GM03348 (cell line): ENCODE measurements at places on chromosomes 5 and 9.

GRCh38 chr9:111916234-111916645 is 19.6 kb downstream of the UGCG start:
- DNase-seq: no peak

DNA sequence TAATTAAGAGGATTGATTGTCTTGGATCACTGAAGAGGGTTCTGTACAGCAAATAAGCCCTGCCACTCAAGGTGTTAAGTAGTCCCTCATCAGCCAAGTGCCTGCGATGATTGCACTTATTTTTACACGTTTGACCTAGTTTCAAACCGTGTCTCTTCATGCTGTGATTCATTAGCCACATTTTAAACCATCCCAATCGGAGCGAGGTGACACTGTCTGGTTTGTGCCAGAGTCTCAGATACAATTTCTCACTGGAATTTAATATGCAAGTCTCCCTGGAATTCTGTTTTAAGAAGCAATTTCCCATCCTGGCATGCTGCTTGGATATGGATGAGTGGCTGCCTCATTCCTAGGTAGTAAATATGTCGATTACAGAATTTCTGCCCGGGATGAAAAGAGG is 1.6 kb downstream of the INSYN2B start:
- peak; percentile 33 for DNase-seq

- no peak for DNase-seq
Measured at GRCh38 chr5:69374911-69375446, 5.4 kb downstream of the RAD17 start.

DNA sequence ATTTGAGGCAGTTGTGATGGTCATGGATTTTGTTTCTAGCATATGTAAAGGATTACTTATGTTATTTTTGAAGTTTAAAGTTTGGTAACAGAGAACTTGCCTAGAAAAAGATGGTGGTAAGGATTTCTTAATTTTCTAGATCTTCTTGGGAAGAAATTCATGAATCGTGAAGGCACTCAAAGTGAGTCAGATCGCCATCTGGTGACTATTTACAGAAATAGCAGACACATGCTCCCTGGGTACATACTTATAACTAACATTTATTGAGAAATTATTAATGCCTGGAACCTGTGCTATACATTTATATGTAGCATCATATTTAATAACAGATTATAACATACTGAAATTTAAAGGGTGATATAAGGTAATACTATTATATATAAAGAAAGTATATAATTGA is 299.7 kb downstream of the IZUMO3 start:
- peak; percentile 11 for DNase-seq

DNA sequence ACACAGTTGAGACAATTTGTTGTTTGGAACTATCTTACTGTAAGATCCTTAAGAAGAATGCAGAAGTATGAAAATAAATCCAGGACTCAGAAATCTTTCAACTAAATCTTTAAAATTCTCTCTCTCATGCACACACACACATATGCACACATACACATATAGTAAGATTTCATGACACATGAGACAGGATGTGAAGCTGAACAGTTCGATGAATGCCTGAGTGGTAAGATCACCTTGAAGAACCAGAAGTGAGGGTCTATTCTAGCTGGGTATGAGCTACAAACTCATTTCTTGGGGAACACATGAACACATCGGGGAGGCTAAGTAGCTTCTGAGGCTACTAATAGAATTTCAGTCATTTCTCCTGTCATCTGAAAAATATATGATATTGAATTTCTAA is 153.6 kb downstream of the TMC1 start:
- DNase-seq: no peak

- peak; percentile 43 for DNase-seq
Measured at GRCh38 chr5:43061352-43062075, 21.4 kb upstream of the ANXA2R start.

- no peak for DNase-seq
Measured at GRCh38 chr9:108443019-108443633, 412.7 kb downstream of the ACTL7B start.

DNA sequence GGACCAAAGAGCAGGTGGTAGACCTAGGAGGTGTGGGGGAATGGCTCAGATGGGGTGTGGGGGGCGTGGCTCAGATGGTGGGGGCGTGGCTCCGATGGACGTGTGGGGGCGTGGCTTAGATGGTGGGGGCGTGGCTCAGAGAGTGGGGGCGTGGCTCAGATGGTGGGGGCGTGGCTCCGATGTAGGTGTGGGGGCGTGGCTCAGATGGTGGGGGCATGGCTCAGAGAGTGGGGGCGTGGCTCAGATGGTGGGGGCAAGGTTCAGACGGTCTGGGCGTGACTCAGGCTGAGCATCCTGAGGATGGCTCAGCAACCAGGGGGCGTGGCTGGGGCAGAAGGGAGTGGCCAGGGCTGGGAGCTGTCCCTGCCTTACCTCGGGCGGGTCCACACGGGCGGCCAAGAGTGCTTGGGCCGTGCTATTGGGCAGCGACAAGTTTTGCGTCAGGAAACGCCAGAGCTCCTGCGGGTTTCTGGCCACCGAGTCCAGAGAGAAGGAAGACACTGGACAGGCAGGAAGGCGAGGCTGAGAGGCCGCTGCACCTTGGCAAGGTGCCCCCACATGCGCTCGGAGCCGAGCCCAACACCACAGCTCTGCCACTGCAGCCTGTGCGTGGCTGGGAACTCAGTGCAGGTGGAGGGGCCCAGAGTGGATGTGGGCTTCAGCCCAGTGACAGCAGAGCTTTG is 5.9 kb downstream of the ABCA2 start:
- DNase-seq: peak; percentile 77

GRCh38 chr5:112316006-112316405 is 103.1 kb downstream of the EPB41L4A start:
- no peak for DNase-seq

DNA sequence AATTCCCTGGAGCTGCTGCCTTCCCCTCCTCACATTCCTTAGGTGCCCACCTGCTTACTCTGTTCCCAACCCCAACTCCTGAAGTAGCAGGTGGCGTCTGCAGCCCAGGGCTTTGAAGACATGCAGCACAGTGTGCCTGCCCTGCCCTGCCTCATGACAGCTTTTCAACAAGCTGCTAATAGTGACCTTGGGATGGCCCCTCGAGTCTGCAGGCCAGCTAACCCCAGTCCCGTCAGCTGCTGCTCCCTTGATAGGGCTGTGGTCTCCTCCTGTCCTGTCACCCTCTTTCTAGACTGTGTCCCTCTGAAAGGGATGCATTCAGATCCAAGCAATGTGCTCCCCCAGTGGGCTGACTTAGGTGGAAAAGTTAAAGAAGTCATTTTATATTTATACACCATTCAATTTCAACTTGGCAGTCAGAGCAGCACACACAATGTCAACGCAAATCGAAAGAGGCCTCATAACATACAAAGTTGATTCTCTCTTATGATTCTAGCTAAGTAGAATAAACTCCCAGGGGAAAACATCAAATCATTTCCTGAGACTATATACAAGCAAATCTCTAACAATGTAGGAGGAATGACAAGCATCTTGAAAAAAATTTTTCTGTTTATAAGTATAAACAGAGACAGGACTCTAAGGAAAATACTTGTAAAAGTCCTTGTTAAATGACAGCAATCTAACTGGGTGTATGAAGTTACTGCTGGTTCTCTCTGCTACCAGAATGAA is 37.9 kb downstream of the ADRB2 start:
- peak; percentile 19 for DNase-seq

- no peak for DNase-seq
Measured at GRCh38 chr9:37715260-37715659, 38.3 kb upstream of the TRMT10B start.

DNA sequence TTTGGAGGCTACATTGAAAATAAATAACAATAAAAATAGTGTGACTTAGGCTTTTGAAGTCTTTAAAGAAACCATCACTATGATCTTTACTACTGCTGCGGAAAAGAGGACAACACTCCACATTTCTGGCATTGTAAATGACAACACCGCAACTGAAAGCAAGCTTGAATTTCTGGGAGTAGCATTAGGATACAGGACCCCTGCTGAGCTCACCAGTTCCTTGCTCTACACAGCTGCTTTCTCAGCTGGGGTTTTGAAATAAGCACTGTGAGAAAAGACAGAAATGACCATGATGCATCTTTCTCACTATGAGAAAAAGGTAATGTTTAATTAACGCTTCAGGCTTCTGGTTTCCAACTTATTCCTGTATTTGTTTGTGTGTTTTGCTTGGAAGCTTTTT is 168.0 kb downstream of the TAF11L14 start:
- DNase-seq: no peak

DNA sequence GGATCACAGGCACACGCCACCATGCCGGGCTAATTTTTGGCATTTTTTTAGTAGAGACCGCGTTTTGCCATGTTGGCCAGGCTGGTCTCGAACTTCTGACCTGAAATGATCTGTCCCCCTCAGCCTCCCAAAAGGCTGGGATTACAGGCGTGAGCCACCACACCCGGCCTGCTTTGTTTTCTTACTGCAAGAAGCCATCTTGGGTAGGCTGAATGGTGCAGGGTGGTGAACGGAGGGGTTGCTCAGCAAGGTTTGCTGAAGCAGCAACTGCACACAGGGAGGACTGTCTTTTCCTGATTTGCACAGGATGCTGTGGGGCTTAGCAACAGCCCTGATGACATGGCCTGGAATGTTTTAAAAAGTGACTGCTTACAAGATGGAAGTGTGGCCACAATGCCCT is 10.7 kb downstream of the ZNF354B start:
- no peak for DNase-seq

GRCh38 chr9:128771745-128772519 is at the start of gene ZER1:
Gene ZER1, minus strand, starts transcription at chr9:128771927. Its CDS starts 16,362 bp downstream, at chr9:128755565.
- peak; percentile 99 for DNase-seq

DNA sequence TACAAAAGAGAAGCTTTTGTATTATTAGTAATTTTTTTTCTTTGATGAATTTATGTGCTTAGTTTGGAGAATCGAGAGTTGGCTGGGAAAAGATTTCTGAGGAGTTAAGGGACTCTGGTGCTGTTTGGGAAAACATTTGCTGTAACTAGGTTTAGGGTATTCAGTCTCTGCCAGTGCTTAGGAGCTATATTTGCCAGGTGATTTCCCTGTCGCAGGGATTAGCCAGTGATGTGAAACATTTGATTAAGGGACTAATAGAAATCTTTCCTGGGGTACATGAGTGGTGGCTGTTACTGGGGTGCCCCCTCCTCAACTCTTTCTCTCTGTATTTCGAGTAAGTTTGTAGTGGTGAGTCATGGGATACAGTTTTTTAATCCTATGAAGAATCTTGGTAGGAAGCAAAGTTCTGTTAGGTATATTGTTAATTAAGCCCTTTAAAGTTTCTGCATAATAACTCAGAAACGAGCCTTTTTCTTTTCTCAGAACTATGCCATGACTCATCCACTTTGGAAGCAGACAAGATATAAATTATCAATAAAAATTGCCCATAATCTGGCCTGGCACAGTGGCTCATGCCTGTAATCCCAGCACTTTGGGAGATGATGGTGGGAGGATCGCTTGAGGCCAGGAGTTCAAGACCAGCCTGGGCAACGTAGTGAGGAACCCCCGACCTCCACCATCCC is 18.6 kb downstream of the RGMB start:
- peak; percentile 24 for DNase-seq

GRCh38 chr9:108296056-108296455 is 559.7 kb downstream of the ACTL7B start:
- peak; percentile 63 for DNase-seq

DNA sequence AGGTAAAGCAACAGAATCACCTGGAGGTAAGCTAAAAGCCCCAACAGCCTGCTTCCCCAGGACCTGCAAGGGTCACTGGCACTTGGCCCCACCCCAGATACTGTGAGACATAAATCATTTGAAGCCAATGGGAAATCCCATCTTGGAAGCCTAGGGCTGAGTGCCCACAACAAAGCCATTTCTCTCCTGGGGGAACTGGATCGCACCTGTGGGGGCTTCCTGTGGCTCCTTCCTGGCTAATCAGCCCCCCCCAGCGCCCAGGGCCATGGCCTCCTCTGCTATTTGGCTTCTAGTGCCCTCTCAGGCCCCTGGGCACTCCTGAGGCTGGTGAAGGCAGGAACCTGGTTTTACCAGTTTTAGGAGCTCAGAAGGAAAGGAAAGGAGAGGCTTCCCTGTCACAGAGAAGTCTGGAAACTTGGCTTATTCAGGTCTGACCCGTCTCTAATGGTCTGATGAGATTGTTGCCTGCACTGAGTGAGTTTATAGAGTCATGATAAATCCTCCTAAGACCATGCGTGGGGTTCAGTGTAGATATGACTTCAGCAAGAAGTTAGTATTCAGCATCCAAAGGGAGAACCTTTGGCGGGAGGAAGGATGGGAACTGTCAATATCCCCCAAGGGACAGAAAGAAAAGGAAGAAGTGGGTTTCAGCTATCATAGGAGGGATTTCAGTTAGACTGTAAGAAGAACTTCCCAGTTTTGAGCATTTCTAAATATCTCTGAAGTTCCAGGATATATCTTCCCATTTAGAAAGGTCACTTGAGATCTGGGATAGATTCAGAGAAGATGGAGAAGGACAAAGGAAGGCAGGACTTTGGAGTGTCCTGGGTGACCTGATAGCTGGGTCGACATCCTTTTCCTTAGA is 1.2 kb downstream of the KCNMB1 start:
- no peak for DNase-seq

- peak; percentile 89 for DNase-seq
Measured at GRCh38 chr9:33081128-33081851, 4.8 kb upstream of the SMU1 start.

GRCh38 chr5:173573126-173573960 is 43.1 kb downstream of the BOD1 start:
- peak; percentile 94 for DNase-seq

GRCh38 chr5:107275333-107275732 is 395.4 kb downstream of the EFNA5 start:
- DNase-seq: no peak

DNA sequence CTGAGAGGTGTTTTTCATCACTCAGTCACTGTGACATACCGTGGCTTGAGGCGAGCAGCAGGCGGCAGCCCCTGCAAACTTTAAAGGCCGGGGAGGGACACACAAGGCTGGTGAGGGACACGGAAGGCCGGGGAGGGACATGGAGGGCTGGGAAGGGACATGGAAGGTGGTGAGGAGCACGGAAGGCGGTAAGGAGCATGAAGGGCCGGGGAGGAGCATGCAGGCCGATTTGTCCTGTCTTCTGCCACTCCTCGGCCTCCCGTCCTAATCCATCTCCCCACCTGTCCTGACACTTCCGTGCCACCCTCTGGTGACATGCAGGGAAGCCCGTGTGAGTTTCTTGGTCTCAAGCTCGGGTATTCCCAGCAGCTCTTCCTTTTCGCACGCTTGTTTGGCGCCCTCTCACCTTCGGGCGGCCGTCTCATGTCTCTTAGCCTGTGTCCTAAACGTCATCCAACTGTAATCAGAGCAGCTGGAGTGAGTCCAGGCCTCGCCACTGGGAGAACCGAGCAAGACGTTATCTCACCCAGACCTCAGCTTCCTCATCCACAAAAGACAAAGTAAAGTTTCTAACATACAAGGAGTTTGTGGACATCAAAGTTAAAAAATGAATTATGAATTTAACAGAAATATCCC is 126.5 kb downstream of the MRPL36 start:
- DNase-seq: no peak
